Hepatic stellate cell (primary cell): ENCODE measurements at places on chromosomes 13 and 19.

GRCh38 chr19:37990362-37990761, 83.4 kb downstream of the SIPA1L3 start:
- no peak for DNase-seq

GRCh38 chr13:91647361-91647990, 249.1 kb downstream of the GPC5 start:
- no peak for DNase-seq

GRCh38 chr19:42528354-42529247, at the start of gene CEACAM1:
Gene CEACAM1, minus strand, starts transcription at chr19:42528481. Its CDS starts 107 bp downstream, at chr19:42528374.
- no peak for DNase-seq

DNA sequence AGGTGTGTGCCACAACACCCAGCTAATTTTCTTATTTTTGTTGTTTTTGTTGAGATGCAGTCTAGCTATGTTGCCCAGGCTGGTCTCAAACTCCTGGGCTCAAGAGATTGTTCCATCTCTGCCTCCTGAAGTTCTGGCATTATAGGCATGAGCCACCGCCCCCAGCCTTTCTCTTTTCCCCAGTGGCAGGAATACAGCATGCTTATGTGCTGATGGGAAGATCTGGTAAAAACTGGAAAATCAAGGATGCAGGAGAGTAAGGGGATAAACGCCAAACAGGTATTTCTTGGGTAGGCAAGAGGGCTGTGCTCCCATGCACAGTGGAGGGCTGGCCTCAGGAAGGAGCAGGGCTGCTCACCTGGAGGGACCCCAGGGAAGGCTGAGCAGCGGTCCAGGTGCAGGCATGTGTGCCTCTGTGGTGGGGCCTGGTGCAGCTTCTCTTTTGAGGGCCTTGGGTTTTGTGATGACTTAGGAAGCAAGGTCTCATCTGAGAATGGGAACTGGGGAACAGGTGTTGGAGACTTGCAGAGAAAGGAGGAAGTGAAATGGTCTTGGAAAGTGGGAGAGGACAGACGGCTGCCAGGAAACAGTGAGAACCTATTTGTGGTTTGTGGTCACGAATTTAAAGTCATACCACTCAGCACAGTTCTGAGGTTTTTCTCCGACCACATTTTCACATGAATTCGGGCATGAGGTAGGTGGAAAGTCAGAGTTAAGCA, 106.5 kb downstream of the TEX26 start:
- no peak for DNase-seq

DNA sequence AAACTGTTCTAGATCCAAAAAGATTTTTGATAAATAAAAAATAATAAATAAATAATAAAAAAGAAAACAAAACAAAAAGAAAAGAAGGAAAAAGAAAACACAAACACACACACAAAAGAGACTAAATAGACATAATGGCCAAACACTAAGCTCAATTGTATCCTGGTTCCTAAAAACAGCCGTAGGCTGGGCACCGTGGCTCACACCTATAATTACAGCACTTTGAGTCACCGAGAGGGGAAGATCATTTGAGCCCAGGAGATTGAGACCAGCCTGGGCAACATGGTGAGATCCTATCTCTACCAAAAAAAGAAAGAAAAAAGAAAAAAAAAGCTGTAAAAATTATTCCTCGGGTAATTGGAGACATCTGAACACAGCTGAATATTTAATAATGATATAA, 8.9 kb downstream of the ETHE1 start:
- DNase-seq = no peak

GRCh38 chr19:57099199-57099661, 20.6 kb upstream of the USP29 start:
- peak; percentile 83 for DNase-seq

- DNase-seq = no peak
These were observed 23.4 kb downstream of the SIPA1L3 start for GRCh38 chr19:37930416-37930815.

DNA sequence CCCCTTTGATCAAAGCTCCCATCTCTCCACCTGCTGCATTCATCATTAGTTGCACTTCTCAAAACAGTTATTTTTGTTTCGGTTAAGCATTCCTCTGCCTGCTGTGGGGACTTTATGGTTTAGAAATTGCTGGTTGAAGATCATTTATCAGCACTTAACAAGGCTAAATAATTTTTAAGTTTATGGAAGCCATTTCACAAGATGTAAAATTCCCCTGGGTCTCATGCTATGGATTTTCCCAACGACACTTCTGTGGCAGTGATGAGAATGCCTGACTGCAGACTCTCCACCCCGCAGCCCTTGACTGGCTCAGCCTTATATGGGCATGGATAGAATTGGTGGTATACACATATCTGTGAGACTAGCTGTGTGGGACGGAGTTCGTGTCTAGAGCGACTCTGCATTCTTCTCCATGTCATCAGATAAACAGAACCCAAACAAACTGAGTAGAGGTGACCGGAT, 52.8 kb downstream of the COL4A2 start:
- peak; percentile 90 for DNase-seq
